ENCODE measurements at places on chromosomes 3 and 15.

DNA sequence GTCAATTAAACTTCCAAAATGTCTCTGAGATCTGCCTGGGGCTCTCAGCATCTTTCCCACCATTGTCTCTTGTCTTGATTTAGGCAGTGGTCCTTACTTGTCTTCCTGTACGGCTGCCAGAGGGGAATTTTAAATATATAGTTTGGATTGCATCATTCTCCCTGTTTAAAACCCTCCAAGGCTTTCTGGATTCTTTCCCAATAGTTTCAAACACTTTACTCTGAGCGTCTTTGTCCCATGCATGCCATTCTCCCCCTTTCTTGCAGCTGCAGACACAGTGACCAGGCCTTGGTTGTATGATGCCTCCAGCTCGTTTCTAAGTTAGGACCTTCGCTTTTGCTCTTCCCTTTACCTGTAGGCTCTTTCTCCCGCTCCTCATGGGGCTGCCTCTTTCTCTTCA lies 323.3 kb upstream of the CTNNB1 start:
- DNase-seq: no peak

DNA sequence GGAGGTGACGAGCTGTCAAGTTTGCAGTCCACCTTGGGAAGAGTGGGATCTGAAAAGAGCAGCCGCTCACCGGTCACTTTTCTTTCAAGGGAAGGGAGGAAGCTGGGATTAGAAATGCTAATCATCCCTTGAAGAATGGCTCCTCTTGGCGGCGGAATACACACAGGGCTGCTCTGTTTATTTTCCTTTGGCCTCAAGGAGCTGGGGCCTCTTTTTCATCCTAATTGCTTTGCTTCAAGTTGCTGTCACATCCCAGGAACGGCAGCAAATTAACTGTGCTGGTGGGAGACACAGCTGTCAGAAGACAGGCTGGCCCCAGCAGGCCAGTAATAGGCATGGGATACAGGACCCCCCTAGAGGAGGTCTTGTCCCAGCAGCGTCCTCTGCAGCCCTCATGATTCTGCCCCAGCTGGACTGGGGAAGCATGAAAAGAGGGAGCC lies 6.7 kb downstream of the KBTBD13 start:
- no peak for DNase-seq

DNA sequence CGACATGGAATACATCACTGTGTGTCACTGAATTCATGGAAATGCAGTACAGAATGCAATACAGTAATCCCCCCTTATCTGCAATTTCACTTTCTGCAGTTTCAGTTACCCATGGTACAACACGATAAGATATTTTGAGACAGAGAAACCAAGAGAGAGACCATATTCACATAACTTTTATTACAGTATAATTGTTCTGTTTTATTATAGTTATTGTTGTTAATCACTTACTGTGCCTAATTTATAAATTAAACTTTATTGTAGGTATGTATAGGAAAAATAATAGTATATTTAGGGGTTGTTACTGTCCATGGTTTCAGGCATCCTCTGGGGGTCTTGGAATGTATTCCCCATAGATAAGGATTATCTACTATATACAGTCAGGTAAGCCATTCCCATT lies 61.8 kb downstream of the MBNL1 start:
- no peak for DNase-seq

DNA sequence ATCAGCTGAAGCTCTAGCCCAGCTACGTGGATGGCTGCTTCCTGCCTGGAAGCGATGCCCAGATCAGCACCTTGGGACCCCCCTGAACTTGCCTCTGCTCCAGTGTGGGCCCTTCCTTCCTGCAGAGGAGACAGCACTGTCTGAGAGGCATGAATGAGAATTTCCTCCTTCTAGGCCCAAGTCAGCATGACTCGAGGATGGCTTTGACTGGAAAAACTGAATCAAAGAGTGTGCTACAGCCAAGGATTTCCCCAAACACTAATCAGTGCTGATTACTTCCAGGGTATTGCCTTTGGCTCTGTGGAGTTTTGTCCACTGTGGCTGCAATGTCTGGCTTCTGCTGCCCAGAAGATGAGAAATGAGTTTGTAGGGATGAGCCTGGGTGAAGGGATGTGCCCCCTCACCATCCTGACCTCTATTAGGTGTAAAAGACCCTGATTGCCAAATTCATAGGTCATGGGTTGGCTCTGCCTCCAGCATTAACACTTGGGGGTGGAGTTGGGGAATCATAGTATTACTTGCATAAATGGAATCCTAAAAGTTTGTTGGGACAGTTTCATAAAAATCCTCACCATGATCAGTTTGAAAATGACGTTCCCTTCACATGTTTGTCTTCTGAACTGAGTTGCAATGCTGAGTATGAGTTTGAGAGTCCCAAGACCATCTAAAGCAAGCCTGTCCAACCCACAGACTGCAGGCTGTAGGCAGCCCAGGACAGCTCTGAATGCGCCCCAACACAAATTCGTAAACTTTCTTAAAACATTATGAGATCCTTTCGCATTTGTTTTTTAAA lies 36.7 kb downstream of the FLNB start:
- DNase-seq: no peak

- no peak for DNase-seq
These were observed 129.8 kb downstream of the FGF12 start for GRCh38 chr3:192597506-192597905.

GRCh38 chr3:46702246-46703012 lies 1.2 kb downstream of the TMIE start:
- DNase-seq: no peak

GRCh38 chr3:142225885-142226215 lies 465 bp upstream of the GK5 start:
- no peak for DNase-seq

DNA sequence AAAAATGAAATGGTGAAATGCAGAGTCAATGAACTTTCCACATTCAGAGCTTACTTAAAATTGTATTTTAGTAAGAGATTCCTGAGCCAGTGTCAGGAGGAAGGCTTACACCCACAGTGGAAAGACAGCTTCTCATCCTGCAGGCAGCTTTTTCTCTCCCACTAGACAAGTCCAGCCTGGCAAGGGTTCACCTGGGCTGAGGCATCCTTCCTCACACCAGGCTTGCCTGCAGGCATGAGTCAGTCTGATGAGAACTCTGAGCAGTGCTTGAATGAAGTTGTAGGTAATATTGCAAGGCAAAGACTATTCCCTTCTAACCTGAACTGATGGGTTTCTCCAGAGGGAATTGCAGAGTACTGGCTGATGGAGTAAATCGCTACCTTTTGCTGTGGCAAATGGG lies 3.1 kb downstream of the CCR4 start:
- DNase-seq: no peak

- DNase-seq: no peak
These were observed 95.1 kb downstream of the FOXP1 start for GRCh38 chr3:71488391-71488809.

DNA sequence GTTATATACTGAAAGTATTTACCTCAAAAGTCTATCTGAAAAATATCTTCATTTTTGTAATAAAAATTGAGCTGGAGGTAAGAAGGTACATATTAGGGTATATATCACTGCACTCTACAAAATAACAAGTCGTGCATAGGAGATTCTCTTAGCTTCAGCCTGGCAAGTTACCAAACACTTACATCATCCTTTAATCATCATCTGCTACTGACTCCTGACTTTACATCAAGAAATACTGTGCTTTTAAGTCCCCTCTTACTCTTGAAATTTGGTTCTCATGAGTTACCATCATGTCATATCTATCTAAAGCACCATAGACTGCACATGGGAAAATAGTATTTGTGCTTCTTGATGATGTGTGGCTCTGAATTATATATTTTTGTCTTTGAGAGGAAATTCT lies 50.8 kb downstream of the LYSMD4 start:
- DNase-seq: peak; percentile 83

DNA sequence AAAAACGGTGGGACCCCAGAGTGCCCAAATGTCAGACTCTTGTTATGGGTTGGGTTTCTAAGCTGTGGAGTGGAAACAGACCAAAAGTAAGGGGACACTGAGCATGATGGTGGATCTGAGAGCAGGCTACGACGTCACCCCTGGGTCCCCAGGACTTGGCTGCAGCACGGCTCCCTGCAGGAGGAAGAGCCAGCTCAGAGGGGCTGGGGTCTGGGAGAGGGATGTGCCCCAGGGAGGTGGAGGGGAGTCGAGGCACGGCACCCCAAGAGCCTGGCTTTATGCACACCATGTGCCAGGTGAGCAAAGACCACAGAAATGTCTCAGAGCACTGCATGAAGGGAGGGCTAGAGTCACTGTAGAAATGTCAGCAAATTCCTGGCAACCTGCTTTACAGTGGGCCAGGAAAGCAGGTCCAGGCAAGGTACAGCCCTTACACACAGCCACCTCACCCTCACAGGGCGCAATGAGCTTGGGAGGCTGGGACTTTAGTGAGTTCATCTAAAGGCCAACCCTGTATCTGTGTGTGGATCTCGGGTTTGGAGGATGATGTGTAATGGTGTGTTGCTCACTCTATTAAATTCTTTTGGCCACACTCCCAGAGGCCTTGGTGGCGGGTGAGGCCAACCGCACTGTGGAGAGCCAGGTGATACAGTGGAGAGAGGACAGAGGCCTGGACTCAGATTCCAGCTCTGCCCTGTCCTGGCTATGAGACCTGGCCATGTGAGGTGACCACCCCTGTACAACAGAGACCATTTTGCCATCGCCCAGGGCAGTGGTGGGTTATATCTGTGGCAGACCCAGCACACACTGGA lies 14.1 kb downstream of the CTSH start:
- peak; percentile 64 for DNase-seq

DNA sequence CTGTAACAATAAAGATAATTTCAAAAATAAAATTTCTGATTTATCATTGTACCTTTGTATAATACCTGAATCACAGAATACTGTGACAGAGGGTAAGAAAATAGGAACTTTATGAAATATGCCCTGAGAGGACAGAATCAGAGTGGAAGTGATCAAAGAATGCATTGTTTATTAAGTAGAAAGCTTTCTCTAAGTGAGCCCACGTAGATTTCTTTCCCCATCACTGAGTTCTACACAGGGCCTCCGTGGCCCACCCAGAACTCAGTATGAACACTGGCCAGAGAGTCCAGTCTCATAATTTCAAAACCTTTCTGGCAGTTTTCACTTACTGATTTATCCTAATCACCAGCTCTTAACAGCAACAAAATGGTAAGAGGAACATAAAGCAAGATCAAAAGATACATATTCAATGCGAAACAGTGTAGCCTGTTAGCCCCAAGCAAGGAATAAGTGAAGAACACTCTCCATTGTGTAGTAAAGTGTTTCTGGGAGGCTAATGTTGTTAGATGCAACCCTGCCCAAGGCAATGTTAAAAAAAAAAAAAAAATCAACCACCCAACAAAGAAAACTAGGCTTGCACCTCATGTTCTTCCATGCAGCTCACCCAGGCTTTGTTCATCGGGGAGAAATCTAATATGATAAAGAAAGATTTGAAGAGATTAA lies 341.3 kb downstream of the LSAMP start:
- no peak for DNase-seq

DNA sequence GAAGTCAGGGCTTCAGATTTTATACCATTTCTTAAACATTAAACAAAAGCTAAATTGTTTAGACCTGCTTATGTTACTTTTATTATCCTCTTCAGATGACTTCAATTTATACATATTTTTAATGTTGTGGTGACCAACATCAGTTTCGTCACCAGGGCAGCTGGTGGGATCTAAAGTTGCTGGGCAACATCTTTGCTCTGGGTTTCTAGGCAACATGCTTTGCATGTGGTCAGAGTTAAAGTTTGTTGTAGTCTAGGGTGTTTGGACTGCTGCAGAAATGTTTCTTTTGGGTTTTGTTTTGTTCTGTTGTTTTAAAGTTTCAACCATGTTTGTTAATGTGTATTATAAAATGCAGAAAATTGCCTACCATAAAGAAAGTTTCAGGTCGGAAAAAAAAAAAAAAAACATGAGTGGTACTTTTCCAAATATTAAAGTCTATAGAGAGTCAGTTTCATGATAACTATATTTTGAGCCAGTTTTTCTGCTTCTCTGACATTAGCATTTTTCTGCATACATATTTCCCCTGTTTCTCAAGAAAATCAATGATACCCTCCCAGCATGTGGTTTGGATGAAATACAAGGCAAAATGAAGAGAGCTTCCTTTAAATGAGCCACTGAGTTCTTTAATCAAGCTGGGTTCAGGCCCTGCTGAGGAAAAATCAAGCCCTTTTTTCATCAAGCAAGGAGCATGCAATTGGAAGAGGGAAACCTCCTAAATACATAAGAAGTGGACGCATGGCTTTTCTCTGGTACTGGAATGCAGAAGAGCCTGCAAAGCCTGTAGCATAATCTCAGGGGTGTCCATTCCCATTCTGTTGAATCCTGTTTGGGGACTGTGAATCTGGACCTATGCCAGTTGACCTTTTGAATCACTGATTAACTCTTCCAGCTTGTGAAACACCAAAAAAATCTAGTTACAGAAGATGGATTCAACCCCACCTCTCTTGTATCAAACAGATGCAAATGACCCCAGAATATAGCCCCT lies 35.0 kb upstream of the VGLL3 start:
- DNase-seq: no peak

GRCh38 chr3:169387751-169388696 lies 275.5 kb downstream of the MECOM start:
- no peak for DNase-seq

- no peak for DNase-seq
These were observed 150.3 kb upstream of the STRIT1 start for GRCh38 chr3:155443815-155444214.

GRCh38 chr3:156644958-156645357 lies 29.4 kb upstream of the TIPARP start:
- DNase-seq: no peak

DNA sequence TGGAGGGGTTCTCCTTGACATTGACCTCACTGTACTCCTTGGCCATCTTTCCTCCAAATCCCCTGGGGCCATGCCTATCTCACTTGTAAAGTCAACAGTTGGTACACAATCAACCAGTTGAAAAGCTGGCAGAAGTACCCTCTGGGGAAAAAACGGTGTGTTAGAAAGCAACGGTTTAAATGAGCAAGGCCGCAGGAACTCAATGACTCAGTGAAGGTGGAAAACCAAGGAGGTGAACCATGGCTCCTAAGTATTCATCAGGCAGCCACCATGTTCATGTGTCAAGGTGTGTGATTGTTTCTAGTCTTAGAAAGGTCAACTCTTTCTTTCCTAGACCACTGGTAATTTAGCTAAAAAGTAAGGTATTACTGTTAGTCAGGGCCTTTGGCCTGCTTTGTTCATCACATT lies 130.9 kb upstream of the SATB1 start:
- DNase-seq: no peak

DNA sequence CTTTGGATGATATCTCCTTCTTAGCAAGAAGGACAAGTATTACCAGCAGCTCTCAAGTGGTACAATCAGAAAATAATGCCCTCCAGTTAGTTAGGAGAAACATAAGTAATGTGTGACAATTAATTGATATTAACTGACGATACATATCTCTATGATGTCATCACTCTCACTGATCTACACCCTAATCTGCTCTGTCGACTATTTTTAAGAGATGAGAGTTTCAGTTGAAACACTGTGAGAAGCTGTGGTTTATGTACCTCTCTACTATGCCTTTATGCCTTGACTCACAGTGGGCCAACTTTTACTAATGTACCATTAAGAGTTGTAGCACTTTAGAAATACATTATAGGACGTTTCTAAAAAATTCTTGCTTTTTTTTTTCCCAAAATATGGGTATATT lies 8.6 kb downstream of the CEP152 start:
- no peak for DNase-seq

GRCh38 chr3:31499281-31499680 lies 33.4 kb upstream of the STT3B start:
- DNase-seq: no peak

- DNase-seq: no peak
These were observed 50.5 kb downstream of the SRGAP3 start for GRCh38 chr3:9198899-9199335.

GRCh38 chr3:114525278-114525677 lies 231.4 kb downstream of the TIGIT start:
- no peak for DNase-seq

Data from epithelial cell of proximal tubule (primary cell).